ENCODE measurements at places on chromosomes 7 and 10.
A peak's percentile ranks its signal among the peaks of the same experiment; 100 is the strongest.

DNA sequence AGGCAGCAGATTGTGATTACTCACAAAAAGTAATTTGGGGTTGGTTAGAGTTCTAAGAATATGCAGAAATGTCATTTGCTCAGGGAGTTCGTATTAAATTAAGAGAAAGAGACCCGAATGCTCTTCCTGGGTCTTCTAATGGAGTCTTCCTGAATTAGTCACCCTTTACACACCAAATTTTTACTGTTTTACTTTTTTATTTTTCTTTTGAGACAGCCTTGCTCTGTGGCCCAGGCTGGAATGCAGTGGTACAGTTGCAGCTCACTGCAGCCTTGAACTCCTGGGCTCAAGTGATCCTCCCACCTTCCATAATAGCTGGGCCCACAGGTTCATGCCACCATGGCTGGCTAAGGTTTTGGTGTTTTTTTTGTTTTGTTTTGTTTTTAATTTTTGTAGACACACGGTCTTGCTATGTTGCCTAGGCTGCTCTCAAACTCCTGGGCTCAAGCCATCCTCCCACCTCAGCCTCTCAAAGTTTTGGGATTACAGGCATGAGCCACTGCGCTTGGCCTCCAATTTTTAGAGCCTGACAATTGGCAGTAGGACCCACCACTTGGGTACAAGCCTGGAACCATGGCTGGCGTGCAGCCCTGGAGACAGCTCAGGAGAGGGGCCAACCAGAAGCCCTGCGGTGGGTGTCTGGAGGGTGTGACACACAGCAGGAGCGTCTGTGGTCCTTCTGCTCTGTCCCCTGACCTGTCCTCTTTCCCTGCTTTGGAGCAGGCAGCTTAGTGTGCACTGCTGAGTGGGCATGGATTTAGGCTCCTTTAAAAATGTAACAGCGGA, 16.4 kb upstream of the BHLHA15 start:
- DNase-seq: peak; percentile 18

DNA sequence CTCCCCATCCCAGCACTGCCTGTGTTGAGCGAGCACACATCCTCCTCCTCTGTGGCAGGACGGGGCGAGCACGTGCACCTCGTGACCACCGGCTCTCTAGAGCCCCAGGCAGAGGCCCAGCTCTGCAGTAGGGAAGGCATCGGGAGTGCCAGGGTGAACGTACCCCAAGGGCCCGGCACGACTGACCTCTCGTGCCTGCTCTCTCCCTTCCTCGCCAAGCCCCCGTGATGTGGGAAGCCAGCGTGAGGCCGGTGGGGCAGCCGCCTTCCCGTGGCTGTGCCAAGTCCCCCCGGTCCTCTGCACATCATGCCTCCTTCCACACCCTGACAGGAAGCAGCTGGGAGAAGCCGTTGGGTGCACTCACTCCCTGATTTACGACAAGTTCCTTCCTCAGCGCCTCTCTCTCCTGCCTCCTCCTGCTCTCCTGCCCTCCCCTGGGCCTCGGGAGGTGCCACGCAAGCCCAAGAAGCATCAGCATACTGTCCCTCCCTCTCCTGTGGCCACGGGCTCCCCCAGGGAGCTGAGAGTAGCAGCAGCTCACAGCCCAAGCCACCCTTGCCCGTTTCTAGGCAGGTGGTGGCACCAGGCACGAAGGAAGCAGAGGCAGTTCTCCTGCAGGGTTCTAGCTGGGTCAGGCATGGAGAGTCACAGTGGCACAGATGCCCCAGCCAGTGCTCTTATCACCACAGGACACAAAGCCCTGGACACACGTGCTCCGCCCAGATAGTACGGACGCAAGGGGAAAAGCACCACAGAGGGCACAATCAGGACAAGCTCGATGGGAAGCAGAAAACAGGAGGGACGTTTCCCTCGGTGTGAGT, 47.0 kb downstream of the AMZ1 start:
- no peak for DNase-seq

GRCh38 chr7:15821484-15822427, 135.3 kb upstream of the MEOX2 start:
- no peak for DNase-seq

DNA sequence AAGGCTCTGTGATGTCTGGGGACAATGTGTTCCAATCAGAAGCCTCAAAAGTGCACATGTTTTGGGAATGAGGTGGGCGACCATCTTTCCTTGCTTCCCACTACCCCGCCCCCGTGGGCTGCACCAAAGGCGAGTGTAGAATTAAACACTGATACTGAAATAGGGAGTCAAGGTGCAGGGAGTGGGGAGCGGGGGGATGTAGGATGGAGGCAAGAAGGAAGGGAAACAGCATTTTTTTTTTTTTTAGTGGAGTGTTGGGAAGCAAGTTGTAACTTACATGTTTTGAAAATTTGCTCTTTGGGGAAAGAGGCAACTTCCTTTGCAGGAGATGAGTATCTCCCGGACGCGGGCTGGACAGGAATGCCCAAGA, 484 bp upstream of the DLX5 start:
- DNase-seq: no peak

- DNase-seq: no peak
These were observed 30.5 kb downstream of the CTNNA3 start for GRCh38 chr10:67665491-67665890.

GRCh38 chr10:416091-416515, 273.4 kb downstream of the DIP2C start:
- DNase-seq: no peak

GRCh38 chr10:103636492-103636891, 143.0 kb downstream of the NEURL1 start:
- no peak for DNase-seq

DNA sequence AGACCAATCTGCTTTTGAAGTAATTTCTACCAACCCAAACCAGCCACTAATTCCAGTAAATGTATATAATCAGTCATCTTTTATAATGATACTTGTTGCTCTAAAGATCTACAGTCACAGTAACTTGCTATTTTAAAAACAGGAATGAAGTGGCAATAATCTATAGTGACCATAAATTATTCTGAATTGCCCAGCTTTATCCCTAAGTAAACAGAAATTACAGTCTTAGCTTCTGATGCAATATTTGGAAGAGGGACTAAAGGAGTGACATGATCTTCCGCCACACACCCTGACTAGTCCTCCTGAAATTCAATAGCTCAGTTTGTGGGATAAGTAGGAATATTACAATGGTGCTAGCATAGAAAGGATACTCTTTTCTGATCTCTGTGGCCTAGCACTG, 96.1 kb downstream of the ATE1 start:
- DNase-seq: no peak

- DNase-seq: no peak
These were observed 39.5 kb downstream of the AGK start for GRCh38 chr7:141590666-141591065.

- DNase-seq: peak; percentile 33
These were observed 103.9 kb downstream of the PLCE1 start for GRCh38 chr10:94097656-94098055.

- no peak for DNase-seq
These were observed 663.6 kb downstream of the GRM8 start for GRCh38 chr7:126589068-126589684.

DNA sequence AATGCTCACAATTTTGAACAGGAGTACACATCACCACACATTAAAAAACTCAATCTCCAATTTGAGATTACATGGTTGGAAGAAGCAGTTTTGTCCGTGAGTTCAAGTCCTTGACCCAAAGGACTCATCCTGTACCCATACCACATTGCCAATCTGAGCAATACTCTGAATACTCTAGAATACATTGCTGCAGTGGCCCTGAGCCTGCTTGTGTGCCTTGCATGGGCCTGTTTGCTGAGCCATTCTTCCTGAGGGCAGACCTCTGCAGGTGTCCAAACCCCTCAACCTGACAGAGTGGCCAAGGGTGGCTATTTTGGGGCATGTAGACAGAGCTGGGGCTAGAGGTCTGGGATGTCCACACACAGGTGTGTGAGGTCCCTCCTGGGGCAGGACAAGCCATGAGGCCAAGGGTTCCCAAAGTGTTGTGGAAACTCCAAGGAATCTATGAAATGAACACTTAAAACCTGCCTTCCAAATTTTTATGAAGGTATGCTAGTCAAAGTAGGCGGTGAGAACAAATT, 15.5 kb downstream of the AGMO start:
- no peak for DNase-seq

GRCh38 chr7:22934473-22935065, 79.4 kb downstream of the HYCC1 start:
- DNase-seq: peak; percentile 16
